NCI-H2107 (cell line): ENCODE measurements at places on chromosomes 4 and X.

- DNase-seq, result no peak
Observed at GRCh38 chrX:123581586-123581985, 151.3 kb downstream of the THOC2 start.

- DNase-seq, result no peak
Observed at GRCh38 chrX:2897311-2897689, 31.8 kb downstream of the ARSD start.

- no peak for DNase-seq
Observed at GRCh38 chr4:87108142-87108546, 112.3 kb downstream of the KLHL8 start.

DNA sequence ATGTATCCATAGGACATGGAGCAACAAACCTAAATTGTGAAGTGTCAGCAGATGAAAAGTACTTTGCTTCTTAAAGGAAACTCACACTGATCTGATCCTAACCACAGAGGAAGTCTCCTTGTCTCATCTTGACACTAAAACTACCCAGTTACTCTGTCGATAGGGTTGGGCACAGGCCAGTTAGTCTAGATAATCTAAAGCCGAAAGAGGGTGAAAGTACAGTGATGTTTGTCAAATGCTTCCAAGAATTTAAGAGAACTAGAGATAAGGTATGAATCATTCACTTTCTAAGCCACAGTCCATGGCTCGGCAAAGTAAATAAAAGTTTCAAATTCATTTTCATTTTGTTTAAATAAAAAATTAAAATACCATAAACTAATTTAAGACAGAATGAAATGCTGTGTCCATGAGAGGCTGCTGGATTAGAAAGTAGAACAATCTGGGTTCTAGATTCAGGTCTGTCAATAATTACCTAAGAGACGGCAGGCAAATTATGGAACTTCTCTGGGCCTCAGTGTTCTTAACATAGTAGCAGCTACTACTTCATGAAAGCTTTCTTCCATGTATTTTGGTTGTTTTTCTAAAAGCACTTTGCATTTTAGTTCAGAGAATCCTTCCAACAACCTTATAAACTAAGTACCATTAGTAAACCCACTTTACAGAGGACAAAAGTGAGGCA is 176.7 kb downstream of the LDB2 start:
- no peak for DNase-seq

- no peak for DNase-seq
Observed at GRCh38 chrX:24790166-24790565, 96.4 kb downstream of the POLA1 start.
